ENCODE measurements at places on chromosomes 7 and 10. TPM values are rescaled to one million over a fixed set of nuclear protein-coding genes. Genes with fewer than 3 reads are reported as not detected.

GBX1 gene
- not detected for total RNA-seq

GRCh38 chr10:87991946-87992345, 128.5 kb downstream of the PTEN start:
- H3K4me1 ChIP-seq = no peaks in the 10 kb centered on the region
- DNase-seq = no peak
- H3K4me3 ChIP-seq = no peak overlapping the region

GRCh38 chr10:124928545-124928944, 13.4 kb upstream of the ZRANB1 start:
- DNase-seq = no peak
- no peaks in the 10 kb centered on the region for H3K36me3 ChIP-seq
- peaks cover 22% of the 10 kb centered on the region for H3K4me1 ChIP-seq
- no peak overlapping the region for H3K4me3 ChIP-seq
- no peaks in the 10 kb centered on the region for H3K27me3 ChIP-seq

DNA sequence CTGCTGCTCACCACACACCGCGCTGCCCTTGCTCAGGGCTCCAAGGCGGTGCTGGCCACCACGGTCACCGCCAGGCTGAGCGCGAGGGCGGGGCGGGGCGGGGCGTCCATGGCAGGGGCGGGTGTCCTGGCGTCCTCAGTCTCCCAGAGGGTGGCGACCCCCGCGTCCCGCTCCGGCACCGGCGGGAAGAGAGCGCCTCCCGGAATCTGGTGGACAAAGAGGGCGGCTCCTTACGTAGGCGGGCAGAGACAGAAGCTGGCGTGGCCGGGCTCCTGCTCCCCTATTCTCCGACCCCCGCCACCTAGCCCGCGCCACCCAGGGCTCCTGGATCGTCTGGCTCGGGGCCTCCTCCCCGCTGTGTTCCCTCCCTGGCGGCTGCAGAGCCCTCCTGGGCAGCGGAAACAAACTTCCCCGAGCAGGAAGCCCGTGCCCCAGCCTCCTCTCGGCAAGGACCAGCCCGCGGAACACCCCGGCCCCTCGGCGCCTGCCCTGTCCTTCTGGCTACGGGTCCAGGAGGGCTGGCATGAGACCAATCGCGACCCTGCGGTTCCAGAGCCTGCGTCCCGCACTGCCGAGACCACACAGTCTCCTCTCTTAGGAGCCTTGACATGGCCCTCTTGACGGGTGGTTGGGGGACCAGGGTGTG, 133.8 kb upstream of the ZNF92 start:
- DNase-seq = peak; percentile 31
- no peaks in the 10 kb centered on the region for H3K36me3 ChIP-seq
- no peak overlapping the region for H3K27ac ChIP-seq
- H3K4me3 ChIP-seq = peak overlapping the region; percentile 67
- no peaks in the 10 kb centered on the region for H3K27me3 ChIP-seq

- no peaks in the 10 kb centered on the region for H3K36me3 ChIP-seq
- no peaks in the 10 kb centered on the region for H3K4me1 ChIP-seq
- peaks cover 65% of the 10 kb centered on the region for H3K27me3 ChIP-seq
- no peak overlapping the region for H3K4me3 ChIP-seq
- no peak overlapping the region for H3K27ac ChIP-seq
Measured at GRCh38 chr10:121526135-121526790, 72.0 kb downstream of the FGFR2 start.

GRCh38 chr10:42888504-42889095, 106.0 kb downstream of the BMS1 start:
- no peak overlapping the region for H3K4me3 ChIP-seq
- no peak overlapping the region for H3K27ac ChIP-seq
- H3K36me3 ChIP-seq = no peaks in the 10 kb centered on the region
- H3K4me1 ChIP-seq = no peaks in the 10 kb centered on the region
- no peak for DNase-seq

- H3K27ac ChIP-seq = no peak overlapping the region
- H3K4me1 ChIP-seq = 0 out of 2 replicates have a peak, but pooled peaks cover 4% of the 10 kb centered on the region
- H3K36me3 ChIP-seq = no peaks in the 10 kb centered on the region
- H3K4me3 ChIP-seq = no peak overlapping the region
- no peaks in the 10 kb centered on the region for H3K27me3 ChIP-seq
- DNase-seq = no peak
Measured at GRCh38 chr10:61406736-61407135, 46.4 kb downstream of the TMEM26 start.

Measured in PC-3 (cell line).